ENCODE measurements at places on chromosomes 5 and 9. TPM values are rescaled to one million over a fixed set of nuclear protein-coding genes. Genes with fewer than 3 reads are reported as not detected.
A peak's percentile ranks its signal among the peaks of the same experiment; 100 is the strongest.

DNA sequence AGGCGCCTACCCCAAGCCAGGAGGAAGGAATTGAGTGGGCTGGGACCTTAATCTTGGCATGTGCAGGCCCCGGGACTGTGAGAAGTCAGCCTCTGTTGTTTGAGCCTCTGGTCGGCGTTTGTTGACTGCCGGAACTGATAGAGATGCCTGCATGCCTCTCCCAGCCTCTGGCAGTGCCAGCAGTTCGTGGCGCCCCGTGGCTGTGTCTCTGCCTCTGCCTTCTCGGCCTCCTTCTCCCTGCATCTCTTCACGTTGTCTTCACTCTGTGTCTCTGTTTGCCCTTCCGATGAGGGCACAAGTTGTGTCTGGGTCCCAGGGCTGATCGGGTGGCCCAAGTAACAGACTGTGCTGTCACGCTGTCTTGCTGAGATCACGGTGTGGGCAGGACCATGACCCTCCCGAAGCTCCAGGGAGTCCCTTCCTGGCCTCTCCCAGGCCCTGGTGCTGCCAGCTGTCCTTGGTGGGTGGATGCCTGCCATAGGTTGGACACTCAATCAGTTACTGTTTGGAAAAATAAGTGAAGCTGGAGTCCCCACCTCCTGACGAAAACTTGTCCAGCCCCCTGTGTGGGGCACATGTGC lies 133.5 kb upstream of the LPCAT1 start:
- no peaks in the 10 kb centered on the region for H3K36me3 ChIP-seq
- no peak overlapping the region for H3K27ac ChIP-seq
- DNase-seq, result peak; percentile 15
- H3K4me1 ChIP-seq, result peaks cover 3% of the 10 kb centered on the region

GRCh38 chr5:56831773-56832172 lies 16.4 kb downstream of the MAP3K1 start:
- peaks cover 80% of the 10 kb centered on the region for H3K4me1 ChIP-seq
- H3K27me3 ChIP-seq, result no peaks in the 10 kb centered on the region
- no peak overlapping the region for H3K4me3 ChIP-seq
- no peak for DNase-seq
- no peak overlapping the region for H3K27ac ChIP-seq
- H3K36me3 ChIP-seq, result peaks cover 7% of the 10 kb centered on the region

GRCh38 chr5:65760504-65761275 lies 38.7 kb downstream of the NLN start:
- no peaks in the 10 kb centered on the region for H3K36me3 ChIP-seq
- H3K27ac ChIP-seq, result no peak overlapping the region
- H3K27me3 ChIP-seq, result no peaks in the 10 kb centered on the region
- peak; percentile 72 for DNase-seq

- peaks cover 83% of the 10 kb centered on the region for H3K36me3 ChIP-seq
- H3K4me3 ChIP-seq, result no peak overlapping the region
- no peak for DNase-seq
These were observed 13.8 kb downstream of the FAM78A start for GRCh38 chr9:131262327-131263032.

- peaks cover 27% of the 10 kb centered on the region for H3K27me3 ChIP-seq
- H3K4me1 ChIP-seq, result peaks cover 2% of the 10 kb centered on the region
- H3K4me3 ChIP-seq, result no peak overlapping the region
- no peak overlapping the region for H3K27ac ChIP-seq
These were observed 617.2 kb downstream of the PDE4D start for GRCh38 chr5:59276325-59276675.

DNA sequence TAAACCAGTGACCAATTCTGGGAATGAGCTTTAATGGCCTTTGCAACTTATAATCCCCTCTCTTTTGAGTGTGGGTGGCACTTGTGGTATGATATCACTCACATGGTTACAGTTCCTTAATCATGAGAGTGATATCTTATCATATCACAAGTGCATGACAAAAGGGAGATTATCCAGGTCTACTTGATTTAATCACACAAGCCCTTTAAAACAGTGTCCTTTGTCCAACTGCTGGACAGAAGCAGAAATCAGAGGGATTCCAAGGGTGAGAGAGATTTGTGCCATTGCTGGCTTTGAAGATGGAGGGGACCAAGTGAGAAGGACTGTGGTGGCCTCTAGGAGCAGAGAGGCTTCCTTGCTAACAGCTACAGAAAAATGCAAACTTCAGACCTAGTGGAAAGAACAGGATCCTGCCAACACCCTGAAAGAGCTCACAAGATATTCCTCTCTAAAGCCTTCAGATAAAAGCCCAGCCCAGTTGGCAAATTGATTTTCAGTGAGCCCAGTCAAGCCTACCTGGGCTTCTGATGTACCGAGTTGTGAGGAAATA lies 279.0 kb upstream of the TLE4 start:
- H3K27ac ChIP-seq, result no peak overlapping the region
- no peak for DNase-seq
- H3K27me3 ChIP-seq, result no peaks in the 10 kb centered on the region
- no peaks in the 10 kb centered on the region for H3K36me3 ChIP-seq
- no peak overlapping the region for H3K4me3 ChIP-seq

The TMEM38B gene
- total RNA-seq, result 8.1 TPM
